Prostate gland (tissue), 2 donors: ENCODE measurements at places on chromosomes 3 and 15.

DNA sequence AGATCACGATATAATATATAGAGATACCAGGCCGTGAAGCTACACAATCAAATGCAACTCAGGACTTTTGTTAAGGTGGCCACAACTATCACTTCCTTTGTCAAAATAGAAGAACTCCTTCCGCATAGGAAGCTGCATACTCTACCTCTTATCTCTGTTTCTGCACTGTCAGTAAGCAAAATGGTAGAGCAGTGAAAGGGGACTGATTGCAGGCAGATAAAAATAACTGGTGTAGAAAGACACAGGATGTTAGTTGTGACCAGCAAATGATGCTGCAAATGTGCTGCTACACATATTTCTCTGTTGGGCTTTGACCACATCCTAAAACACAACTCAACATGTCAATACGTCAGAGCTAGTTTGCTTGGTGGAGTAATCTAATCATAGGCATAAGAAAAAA lies 16.3 kb upstream of the TRAT1 start:
- DNase-seq: no peak

DNA sequence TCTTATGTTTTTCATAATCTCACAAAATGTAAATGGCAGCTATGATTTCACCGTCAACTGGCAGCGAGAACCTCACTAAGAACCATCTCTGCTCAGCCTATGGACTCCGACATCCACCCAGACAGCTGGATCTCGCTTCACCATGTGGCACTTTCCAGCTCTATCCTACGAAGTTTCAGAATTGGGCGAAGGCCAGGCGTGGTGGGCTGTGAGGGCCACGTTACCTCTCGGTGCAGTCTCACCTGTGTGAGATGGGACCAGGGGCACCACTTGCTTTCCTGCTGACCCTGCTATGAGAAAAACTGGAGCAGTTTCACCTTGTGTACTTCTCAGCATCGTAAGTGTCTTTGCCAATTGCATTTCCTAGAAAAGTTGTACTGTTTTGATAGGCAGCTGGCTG lies 32.3 kb downstream of the CHDH start:
- no peak for DNase-seq

- DNase-seq: no peak
These were observed 159.4 kb downstream of the NSMCE3 start for GRCh38 chr15:29110176-29110575.

GRCh38 chr15:29569533-29570092 lies 252.7 kb downstream of the TJP1 start:
- no peak for DNase-seq

- DNase-seq: no peak
These were observed 57.6 kb downstream of the RAB11A start for GRCh38 chr15:65926899-65927298.

DNA sequence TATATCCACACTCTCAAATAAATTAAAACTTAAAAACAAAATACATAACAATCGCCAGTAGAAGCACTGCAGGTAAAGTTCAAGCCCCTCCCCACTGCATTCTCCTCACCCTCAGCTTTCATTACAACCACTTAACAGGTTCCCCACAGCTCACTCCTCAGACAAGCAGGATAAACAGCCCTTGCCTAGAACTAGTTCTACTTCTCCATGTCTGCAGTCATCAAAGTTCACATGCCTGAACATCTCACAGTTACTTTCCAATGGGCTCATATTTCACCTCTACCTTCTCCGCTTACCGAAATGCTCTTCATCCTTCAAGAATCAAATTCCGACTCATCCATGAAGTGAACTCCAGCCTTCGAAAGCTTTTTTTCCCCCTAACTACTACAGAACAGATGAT lies 4.1 kb downstream of the YEATS2 start:
- no peak for DNase-seq

DNA sequence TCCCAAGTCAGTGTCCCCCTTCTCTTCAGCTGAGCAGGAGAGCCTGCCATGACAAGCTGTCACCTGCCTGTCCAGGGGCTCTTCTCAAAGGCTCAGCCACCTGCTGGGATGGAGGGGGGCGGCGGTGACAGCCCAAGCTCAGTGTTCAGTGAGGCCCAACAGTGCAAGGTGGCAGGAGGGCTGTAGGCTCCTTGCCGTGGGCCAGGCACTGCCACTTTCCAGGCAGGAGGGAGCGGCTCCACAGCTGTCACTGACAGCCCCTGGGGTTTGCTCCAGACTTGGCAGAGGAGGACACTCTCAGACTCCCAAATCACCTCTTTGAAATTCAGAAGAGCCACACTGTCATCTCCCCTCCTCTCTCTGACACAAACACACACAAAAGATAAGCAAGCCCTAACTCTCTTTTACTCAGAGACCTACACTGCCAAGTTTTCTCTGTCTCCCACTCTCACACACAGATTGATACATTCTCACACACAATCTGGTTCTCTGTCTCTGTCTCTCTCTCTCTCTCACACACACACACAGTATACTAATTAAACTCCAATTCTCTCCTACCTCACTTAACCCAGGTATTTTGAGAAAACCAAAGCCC lies 443.3 kb downstream of the EPHB1 start:
- DNase-seq: no peak
